ENCODE measurements at places on chromosomes 1 and 21. TPM values are rescaled to one million over a fixed set of nuclear protein-coding genes. Genes with fewer than 3 reads are reported as not detected.

Gene FCRLA
- not detected for total RNA-seq

Gene FABP3
- 2,424 TPM for total RNA-seq

DNA sequence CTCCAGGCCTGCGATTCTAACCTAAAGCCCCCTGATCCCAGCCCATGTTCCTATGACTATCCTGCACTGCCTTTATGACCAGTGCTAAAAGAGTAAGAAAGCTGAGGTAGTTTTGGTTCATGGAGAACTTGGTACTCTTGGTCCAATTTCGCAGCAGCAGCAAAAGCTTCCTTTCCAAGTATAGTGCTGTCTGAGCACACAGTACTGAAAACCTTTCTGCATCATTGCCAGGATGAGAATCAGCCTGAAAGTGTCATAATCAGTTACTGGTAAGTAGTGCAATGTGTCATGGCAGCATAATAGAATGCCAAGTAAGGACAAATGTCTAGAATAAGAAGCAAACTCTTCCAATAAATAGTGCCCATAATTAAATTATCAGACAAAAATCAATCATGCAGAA is 889.6 kb upstream of the ADGRL4 start:
- no peak overlapping the region for H3K27ac ChIP-seq
- H3K4me3 ChIP-seq = no peak overlapping the region
- no peaks in the 10 kb centered on the region for H3K4me1 ChIP-seq
- H3K36me3 ChIP-seq = no peaks in the 10 kb centered on the region
- no peak for DNase-seq

DNA sequence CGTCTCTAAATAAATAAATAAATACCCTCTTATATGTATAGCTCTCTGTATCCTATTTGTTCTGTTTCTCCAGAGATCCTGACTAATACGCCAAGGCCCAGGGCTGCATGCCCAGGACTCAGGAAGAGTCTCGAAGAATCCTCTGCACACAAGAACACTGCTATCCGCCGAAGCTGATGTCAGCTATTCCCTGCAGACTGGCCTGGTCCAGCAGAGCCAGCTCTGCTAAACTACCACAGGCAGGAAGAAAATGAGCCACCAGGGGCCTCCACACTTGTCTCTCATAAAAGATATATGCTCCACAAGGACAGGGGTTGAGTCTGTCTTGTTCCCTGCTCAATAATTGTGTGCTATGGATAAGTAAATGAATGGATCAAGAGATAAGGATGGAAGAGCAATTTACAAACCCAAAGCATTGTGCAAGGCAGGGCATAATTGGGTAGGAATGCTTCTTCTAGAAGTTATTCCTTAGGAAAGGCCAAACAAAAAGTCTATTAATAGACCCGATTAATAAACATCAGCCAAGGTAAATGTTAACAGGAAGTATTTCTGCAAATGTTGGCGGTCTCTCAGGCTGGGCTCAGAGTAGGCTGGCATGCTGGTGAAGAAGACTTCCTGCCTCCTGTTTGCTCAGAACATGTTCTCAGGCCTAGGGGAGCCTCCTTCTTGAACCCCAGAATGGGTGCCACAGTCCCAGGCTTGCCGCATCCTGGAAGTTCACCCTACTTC is 26.3 kb upstream of the MAN1C1 start:
- H3K27me3 ChIP-seq = no peaks in the 10 kb centered on the region
- H3K36me3 ChIP-seq = no peaks in the 10 kb centered on the region
- no peak overlapping the region for H3K27ac ChIP-seq
- peaks cover 3% of the 10 kb centered on the region for H3K4me1 ChIP-seq
- H3K4me3 ChIP-seq = no peak overlapping the region
- DNase-seq = no peak

Gene SUSD4
- 3.3 TPM for total RNA-seq

GRCh38 chr1:54249819-54250435 is 50.0 kb downstream of the MRPL37 start:
- H3K27me3 ChIP-seq = no peaks in the 10 kb centered on the region
- no peak overlapping the region for H3K4me3 ChIP-seq
- DNase-seq = peak; percentile 40

Gene OR2T2
- total RNA-seq = not detected

- no peak for DNase-seq
- H3K4me1 ChIP-seq = no peaks in the 10 kb centered on the region
- no peaks in the 10 kb centered on the region for H3K27me3 ChIP-seq
- H3K4me3 ChIP-seq = no peak overlapping the region
- no peak overlapping the region for H3K27ac ChIP-seq
Observed at GRCh38 chr1:51954783-51955182, 35.7 kb downstream of the RAB3B start.

DNA sequence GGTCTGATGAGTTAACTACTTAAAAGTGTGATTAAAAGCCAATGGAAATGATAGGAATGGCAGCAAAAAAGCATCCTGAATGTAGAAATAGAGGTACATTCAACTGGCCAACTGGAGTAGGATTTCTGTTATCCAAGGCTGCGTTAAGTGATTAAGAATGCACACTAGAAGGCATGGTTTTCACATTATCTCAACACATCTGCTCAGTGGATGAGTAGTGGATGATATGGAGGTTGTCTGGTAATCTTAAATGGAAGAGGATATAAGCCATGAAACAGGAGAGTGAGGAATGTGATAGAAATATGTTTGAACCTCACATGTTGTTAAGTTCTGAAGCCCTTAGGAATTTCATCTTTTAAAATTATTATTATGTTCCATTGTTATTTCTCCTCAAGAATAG is 839.9 kb downstream of the USP25 start:
- H3K27ac ChIP-seq = no peak overlapping the region
- no peaks in the 10 kb centered on the region for H3K36me3 ChIP-seq
- H3K27me3 ChIP-seq = no peaks in the 10 kb centered on the region
- no peak overlapping the region for H3K4me3 ChIP-seq
- peaks cover 30% of the 10 kb centered on the region for H3K4me1 ChIP-seq

- no peak for DNase-seq
- H3K4me3 ChIP-seq = no peak overlapping the region
- peaks cover 10% of the 10 kb centered on the region for H3K27me3 ChIP-seq
- H3K4me1 ChIP-seq = no peaks in the 10 kb centered on the region
Observed at GRCh38 chr1:20528221-20528620, 20.3 kb upstream of the MUL1 start.

DNA sequence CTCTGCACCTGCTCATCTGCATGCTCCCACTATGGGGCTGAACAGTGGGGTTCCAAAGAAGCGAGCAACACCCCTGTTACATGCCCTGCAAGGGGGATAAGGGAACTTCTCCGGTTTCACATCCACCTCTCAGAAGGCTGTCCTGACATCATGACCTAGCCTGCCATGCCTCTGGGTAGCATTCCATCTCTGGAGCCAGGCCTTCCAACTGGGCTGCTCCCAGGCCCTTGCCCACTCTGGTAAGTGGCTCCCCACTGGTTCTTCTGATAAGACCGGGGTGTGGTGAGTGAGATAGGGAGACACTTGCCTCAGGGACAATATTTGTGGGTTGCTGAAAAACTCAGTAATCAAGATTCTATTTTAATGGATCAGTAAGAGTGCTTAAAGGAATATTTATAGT is 57.8 kb downstream of the KCNJ15 start:
- H3K27ac ChIP-seq = no peak overlapping the region
- no peaks in the 10 kb centered on the region for H3K36me3 ChIP-seq
- H3K4me3 ChIP-seq = no peak overlapping the region
- H3K4me1 ChIP-seq = no peaks in the 10 kb centered on the region
- DNase-seq = no peak

Gene FCRL5
- total RNA-seq = not detected

Gene TMEM52
- total RNA-seq = 72.3 TPM

DNA sequence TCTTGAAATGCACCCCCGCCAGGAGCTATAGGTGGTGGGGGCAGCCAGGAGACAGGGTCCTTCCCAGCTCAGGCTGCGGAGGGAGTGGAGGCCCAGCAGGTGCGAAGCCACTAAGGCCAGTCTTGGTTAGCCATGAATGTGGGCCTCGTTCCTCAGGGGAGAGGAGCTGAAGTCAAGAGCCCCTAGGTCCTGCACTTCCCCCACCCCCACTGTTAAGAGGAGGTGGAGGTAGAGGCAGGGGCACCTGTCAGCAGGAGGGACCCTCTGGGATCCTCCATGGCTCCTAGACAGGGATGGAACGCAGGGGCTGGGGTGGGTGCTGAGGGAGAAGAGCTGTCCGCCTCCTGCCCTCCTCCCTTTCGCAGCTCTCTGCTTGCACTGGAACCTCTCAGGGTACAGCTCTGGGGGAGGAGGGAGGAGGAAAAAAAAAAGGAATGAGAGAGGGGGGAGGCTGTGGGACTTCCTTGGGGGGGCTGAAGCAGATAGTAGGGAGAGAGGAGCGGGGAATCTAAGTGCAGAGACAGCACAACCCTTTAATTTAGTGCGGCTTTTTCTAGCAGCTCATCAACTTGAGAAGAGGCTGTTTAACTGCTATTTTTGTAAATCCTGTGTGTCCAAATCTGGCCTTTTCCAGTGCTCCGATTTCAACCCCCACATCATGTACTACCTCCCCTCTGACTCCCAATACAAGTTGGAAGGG is 37.0 kb downstream of the MATN1 start:
- DNase-seq = no peak
- no peak overlapping the region for H3K4me3 ChIP-seq
- H3K36me3 ChIP-seq = no peaks in the 10 kb centered on the region
- H3K4me1 ChIP-seq = no peaks in the 10 kb centered on the region

- DNase-seq = no peak
- H3K4me1 ChIP-seq = no peaks in the 10 kb centered on the region
- H3K36me3 ChIP-seq = no peaks in the 10 kb centered on the region
- no peak overlapping the region for H3K4me3 ChIP-seq
- H3K27ac ChIP-seq = no peak overlapping the region
- no peaks in the 10 kb centered on the region for H3K27me3 ChIP-seq
Observed at GRCh38 chr1:200474633-200475032, 64.8 kb upstream of the ZNF281 start.

DNA sequence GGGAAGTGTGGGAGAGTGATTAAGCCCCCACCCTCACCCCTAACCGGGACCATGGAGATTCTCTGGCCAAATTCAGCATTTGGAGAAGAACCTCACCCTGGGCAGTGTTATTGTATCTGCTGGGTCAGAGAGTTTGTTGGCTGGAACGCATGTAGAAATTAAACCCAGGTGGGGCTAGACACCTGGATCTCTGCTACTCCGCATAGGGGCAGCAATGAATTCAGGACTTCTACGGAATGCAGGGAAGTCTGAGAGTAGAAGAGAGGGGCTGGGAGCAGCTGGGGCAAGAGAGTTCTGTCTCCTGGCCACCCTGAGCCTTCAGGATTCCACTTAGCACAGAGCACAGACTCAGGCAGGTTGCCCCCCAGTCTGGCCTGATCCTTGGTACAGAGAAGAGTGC is 3.6 kb upstream of the CRABP2 start:
- H3K27me3 ChIP-seq = peaks cover 21% of the 10 kb centered on the region
- no peak overlapping the region for H3K4me3 ChIP-seq
- no peak for DNase-seq
- H3K36me3 ChIP-seq = no peaks in the 10 kb centered on the region
- no peak overlapping the region for H3K27ac ChIP-seq

DNA sequence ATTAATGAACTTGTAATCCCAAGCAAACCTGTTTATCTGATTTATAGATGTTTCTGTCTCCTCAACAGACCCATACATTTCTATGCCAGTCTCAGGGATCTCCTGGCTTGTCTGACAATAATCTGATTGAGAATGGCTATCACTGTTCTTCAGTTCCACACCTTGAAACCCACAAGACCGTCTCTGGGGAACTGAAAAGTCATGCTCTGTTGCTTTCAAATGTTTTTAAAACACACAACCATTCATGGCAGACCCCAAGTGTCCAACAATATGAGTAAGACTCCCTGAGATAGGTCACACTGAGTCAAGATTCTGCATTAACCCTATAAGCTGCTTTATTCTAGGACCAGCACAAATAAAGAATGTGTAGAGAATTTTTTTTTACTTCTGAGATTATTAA is 611.2 kb upstream of the PLXNA2 start:
- H3K36me3 ChIP-seq = no peaks in the 10 kb centered on the region
- no peak overlapping the region for H3K27ac ChIP-seq
- no peaks in the 10 kb centered on the region for H3K27me3 ChIP-seq

- no peak overlapping the region for H3K4me3 ChIP-seq
- H3K36me3 ChIP-seq = no peaks in the 10 kb centered on the region
- no peak overlapping the region for H3K27ac ChIP-seq
- H3K4me1 ChIP-seq = no peaks in the 10 kb centered on the region
- H3K27me3 ChIP-seq = no peaks in the 10 kb centered on the region
Observed at GRCh38 chr1:98903261-98903660, 101.4 kb downstream of the PLPPR5 start.

- peaks cover 25% of the 10 kb centered on the region for H3K4me1 ChIP-seq
- H3K27me3 ChIP-seq = no peaks in the 10 kb centered on the region
- H3K36me3 ChIP-seq = peaks cover 62% of the 10 kb centered on the region
- H3K4me3 ChIP-seq = peak overlapping the region; percentile 78
- DNase-seq = no peak
Observed at GRCh38 chr1:154962795-154963330, 1.3 kb upstream of the PYGO2 start.
